ENCODE measurements at places on chromosomes 11 and 22. TPM values are rescaled to one million over a fixed set of nuclear protein-coding genes. Genes with fewer than 3 reads are reported as not detected.

- no peak for DNase-seq
These were observed 77.7 kb downstream of the CABIN1 start for GRCh38 chr22:24088816-24089215.

GRCh38 chr11:126528075-126528474, 172.6 kb downstream of the ST3GAL4 start:
- DNase-seq = no peak

GRCh38 chr11:37502202-37502601, 904.2 kb upstream of the RAG2 start:
- no peak for DNase-seq

DNA sequence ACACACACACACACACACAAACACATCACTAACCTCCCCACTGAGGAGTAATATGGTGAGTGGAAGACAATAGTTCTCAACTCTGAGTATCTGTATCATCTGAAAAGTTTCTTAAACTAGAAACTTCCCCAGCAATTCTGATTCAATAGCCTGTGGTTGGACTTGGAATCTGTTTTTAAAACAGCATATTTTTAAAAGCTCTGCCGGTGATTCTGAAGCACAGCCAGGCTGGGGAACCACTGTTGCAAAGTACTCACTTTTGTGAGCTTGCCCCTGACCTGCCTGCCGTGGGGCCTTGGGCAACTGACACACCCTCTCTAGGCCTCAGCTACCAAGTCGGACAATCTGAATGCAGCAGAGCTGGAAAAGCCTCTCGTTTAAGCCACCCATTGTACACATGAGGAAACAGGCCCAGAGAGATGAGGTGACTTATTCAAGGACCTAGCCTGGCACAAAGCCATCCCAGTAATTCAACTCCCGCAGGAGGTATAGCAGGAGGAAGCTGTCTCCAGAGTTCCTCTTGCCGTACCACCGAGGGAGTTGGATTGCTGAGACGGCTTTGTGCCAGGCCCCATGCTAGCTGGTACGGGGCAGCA, 8.9 kb downstream of the SLC15A3 start:
- no peak for DNase-seq

Gene GLYATL1
- total RNA-seq = not detected

Gene NLRP14
- 0.21 TPM for total RNA-seq
